HFFc6 (cell line): ENCODE measurements at places on chromosomes 12 and 14. TPM values are rescaled to one million over a fixed set of nuclear protein-coding genes. Genes with fewer than 3 reads are reported as not detected.

TNFAIP2 gene
- 47.5 to 59.6 TPM (median 48.6 TPM) in 3 replicates for total RNA-seq

- DNase-seq, result peak; percentile 18
These were observed 67.0 kb upstream of the MAX start for GRCh38 chr14:65169351-65169750.

- DNase-seq, result no peak
These were observed 229.9 kb upstream of the FOXN3 start for GRCh38 chr14:89646971-89647370.

FOXG1 gene
- not detected in 3 replicates for total RNA-seq

DNA sequence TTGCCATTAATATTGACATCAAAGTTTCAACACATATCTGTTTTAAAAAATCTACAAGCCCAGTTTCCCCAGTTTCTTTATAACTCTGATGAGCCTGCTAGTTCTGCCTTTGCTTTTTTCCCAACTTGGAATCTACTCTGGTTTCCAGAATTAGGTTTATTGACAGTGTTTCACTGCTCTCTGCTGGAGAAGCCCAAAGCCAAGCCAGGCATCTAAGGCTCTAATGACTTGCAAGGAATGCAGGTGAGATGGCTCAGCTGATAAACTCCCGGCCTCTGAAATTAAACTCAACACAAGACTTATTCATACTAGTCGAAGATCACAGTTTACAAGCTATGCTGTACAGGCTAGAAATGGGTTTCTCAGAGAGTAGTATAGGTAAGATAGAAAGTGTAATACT is 54.3 kb downstream of the HMGA2 start:
- DNase-seq, result peak; percentile 28

DNA sequence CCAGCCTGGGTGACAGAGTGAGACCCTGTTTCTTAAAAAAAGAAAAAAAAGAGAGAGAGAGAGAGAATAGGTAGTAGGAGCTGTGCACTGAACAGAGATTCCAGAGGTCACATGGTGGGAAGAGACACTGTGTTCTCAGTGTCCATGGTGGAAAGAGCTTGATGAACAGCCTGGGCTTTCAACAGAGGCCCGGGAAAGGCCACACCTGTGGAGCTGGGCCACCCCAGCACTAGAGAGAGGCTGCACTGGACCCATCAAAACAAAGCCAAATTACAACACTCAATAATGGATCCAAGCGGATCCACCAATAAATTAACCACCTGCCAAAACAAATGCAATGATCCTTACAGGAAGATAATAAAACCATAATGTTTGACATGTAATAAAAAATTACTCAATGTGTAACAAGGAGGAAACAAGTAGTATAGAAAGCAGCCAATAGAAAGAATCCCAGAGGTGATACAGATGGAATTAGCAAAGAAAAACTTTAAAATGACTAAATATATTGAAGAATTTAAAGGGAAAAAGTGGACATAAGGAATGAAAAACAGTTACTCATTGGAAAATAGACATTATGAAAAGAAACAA is 44.8 kb upstream of the BCL2L14 start:
- DNase-seq, result no peak

DNA sequence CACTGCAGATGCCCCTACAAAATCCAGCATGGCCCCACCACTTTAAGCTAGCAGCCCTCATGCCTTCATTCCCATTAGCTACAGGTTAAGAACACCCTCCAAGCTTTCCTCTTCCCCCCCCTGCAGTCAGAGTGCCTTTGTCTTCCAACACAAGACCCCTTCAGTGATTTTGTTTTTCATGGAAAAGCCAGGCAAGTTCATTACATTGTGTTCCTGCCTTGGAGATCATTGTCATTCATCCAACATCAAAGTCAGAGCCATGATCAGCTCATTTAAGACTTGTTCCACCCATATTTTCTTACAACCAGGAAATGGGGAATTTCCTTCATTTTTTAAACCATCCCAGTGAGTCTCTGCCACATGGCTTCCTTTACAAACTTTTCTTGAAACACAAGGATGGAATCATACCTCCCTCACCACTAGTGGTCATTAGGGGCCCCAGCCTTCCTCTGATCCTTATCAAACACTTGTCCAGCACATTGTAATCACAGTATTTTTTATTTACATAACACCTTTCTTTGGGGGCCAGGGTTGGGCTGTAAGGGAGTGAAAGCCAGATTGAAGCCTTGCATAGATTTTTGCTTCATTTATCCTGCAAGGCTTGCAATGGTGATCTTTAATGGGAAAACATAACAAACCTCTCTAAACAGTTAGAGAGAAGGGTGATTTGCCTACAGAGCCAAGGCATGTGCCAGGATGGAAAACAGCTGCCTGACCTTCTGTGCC is 765.3 kb downstream of the MED13L start:
- no peak for DNase-seq

TAS2R50 gene
- total RNA-seq, result 0.25 to 0.30 TPM in 2 of 3 replicates, not detected in the other

STON2 gene
- total RNA-seq, result not detected in 3 replicates

STXBP6 gene
- 15.4 to 18.2 TPM (median 17.6 TPM) in 3 replicates for total RNA-seq

GRCh38 chr12:92400006-92400405 is 254.4 kb upstream of the BTG1 start:
- DNase-seq, result no peak

C3AR1 gene
- total RNA-seq, result 0.54 to 0.92 TPM (median 0.85 TPM) in 3 replicates

TPPP2 gene
- not detected in 2 replicates for total RNA-seq

- no peak for DNase-seq
These were observed 300.9 kb downstream of the ACSS3 start for GRCh38 chr12:81378601-81379285.

- peak; percentile 93 for DNase-seq
These were observed at the start of gene NID2 for GRCh38 chr14:52068615-52069306. Gene NID2, minus strand, starts transcription at chr14:52069059. Its CDS starts 65 bp downstream, at chr14:52068994.

- DNase-seq, result no peak
These were observed 11.4 kb downstream of the PACS2 start for GRCh38 chr14:105325716-105326567.

- DNase-seq, result peak; percentile 73
These were observed 4.4 kb upstream of the FAM186B start for GRCh38 chr12:49609875-49610154.

SLC10A1 gene
- total RNA-seq, result not detected in 3 replicates

- no peak for DNase-seq
These were observed 265.4 kb downstream of the ADGRD1 start for GRCh38 chr12:131218923-131219669.
